ENCODE measurements at places on chromosomes 1 and 21.

DNA sequence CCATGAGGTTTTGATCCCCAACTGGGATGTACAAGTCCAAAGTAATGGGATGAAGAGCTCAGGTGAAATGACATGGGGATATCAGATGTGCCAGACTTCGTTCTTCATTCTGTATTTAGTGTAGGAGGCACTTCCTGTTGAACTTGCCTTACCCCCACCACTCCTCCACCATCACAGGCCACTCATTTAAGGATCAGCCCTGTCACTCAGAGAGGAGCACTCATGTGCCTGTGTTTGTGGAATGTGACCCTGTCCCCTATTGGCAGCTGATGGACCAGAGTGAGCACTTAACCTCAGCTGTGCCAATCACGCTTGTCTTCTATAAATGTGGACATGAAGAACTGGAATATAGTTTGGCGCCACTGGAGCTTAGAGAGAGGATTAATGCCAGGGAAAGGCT, 91.4 kb upstream of the CTTNBP2NL start:
- DNase-seq, result no peak

- no peak for DNase-seq
Observed at GRCh38 chr1:106554294-106554693, 502.2 kb upstream of the PRMT6 start.

DNA sequence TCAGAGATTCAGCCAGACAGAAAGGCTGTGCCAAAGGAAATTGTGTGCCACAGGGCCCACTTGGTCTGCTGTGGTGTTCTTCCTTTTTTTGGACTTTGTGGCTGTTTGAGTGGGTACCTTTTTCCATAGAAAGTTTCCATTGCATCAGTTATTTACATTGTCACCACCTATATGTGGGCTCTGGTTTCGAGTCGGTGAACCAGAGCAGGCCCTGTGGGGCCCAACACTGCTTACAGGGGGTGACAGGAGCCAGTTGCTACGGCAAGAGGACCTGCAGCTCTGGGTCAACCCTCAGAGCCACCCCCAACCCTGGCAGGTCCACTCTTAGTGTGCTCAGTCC, 157.0 kb upstream of the EDN2 start:
- no peak for DNase-seq

DNA sequence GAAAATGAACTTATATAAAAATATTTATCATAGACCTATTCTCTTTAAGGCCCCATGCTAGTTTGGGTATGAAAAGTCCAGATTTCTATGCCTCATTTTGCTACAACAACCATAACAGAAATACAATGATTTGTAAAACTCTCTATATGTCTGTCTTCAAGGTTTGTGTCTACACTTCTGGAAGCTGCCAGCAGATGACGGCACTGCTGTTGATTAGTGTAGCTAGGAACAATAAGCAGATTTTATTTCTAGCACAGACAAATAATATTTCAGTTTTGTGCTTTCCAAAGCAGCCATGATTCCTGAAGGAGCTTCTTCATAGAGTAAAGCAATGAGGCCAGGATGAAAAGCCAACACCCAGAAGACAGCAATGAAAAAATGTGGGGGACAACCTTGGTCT, 779.6 kb upstream of the ADGRL2 start:
- DNase-seq, result no peak

DNA sequence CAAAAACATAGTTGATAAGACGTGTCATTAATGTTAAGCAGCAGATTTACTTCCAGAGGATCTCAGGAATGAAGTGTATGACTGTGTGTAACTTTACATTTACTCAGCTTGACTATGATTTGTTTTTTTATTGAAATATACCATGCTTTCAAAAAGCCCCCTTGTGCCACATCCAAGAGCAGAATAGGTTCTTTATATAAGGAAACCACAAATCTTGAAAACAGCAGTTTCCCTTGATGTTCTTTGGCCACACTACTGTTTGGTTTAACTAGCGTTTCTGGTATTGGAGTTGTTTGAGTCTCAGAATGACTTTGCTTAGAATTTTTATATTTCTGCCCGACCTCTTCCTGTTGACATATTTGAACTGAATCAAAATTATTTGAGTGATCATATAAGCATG, 25.0 kb downstream of the LRRC8C start:
- DNase-seq, result no peak

DNA sequence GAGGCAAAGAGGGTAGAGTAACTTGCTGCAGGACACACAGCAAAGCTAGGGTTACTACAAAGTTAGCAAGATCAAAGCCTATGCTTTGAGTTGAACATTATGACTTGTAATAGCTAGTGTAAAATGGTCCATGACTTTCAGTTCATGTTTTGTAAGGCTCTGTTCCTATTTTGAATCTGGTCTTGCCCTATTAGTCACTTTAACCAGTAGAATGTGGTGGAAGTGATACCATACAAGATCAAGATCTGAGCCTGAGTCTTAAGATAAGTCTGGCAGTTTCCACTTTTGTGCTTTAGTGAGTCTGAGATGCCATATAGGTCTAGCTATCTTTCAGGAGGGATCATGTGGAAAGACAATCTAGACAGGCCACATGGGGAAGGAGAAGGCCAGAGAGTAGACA, 282.1 kb upstream of the BRINP3 start:
- no peak for DNase-seq

- no peak for DNase-seq
Observed at GRCh38 chr1:32055416-32055815, 17.3 kb upstream of the TMEM39B start.

DNA sequence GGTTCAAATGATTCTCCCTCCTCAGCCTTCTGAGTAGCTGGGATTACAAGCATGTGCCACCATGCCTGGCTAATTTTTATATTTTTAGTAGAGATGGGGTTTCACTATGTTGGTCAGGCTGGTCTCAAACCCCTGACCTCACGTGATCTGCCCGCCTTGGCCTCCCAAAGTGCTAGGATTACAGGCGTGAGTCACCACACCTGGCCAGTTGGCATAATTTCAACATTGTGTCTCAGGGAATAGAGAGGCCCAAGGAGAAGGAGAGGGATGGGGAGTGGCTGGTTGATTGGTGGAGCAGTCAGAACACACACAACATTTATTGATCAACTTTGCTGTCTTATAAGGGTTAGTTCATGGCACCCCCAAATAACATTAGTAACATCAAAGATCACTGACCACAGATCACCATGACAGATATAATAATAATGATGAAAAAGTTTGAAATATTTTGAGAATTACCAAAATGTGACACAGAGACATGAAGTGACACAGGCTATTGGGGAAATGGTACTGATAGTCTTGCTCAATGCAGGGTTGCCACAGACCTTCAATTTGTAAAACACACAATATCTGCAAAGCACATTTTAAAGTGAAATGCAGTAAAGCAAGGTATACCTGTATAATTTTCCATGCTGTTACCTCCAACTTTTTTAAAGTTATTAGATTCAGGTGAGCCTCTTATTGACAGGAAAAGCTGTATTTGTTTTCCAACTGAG, 15.8 kb upstream of the CYB5R1 start:
- DNase-seq, result no peak

GRCh38 chr1:156726549-156727226, 1.6 kb upstream of the METTL25B start:
- peak; percentile 32 for DNase-seq

- DNase-seq, result peak; percentile 56
Observed at GRCh38 chr1:16026723-16027484, 5.1 kb downstream of the CLCNKA start.

DNA sequence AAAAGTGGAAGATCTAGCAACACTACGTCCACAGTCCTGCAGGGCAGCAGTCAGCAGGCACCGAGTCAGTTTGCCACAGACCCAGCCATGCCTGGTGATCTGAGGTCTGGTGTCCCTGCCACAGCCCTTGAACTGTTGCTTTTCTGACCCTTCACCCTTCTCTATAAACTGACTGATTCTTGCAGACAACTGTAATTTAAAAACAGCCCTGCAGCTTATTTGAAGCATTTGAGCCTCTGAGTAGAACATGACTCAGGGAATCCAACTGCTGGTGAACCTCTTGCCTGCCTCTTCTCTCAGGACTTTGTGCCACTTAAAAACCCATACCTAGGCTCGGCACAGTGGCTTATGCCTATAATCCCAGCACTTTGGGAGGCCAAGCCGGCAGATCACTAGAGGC, 107.2 kb downstream of the EDEM3 start:
- DNase-seq, result no peak

- peak; percentile 87 for DNase-seq
Observed at GRCh38 chr1:151070474-151071276, at the start of gene GABPB2. Gene GABPB2 (plus strand): TSS chr1:151070761. CDS start chr1:151088190, 17,429 bp downstream.
